ENCODE measurements at places on chromosomes 3 and 15.

DNA sequence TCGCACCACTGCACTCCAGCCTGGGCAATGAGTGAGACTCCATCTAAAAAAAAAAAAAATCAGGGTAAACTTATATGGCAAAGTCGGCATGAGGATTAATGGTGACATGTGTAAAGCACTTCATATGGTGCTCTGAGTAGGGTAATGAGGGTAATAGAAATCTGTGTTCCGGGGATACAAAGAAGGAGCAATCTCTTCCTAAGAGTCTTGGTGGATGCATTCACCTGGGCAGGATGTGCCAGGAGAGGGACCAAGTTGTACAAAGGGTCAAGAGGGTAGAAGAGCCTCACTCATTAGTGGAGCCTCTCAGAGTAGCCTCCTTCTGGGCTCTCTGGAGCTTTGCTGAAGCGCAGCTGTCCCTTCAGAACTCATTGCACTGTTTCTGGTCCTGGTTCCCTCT, 9.3 kb upstream of the CX3CR1 start:
- no peak for DNase-seq

DNA sequence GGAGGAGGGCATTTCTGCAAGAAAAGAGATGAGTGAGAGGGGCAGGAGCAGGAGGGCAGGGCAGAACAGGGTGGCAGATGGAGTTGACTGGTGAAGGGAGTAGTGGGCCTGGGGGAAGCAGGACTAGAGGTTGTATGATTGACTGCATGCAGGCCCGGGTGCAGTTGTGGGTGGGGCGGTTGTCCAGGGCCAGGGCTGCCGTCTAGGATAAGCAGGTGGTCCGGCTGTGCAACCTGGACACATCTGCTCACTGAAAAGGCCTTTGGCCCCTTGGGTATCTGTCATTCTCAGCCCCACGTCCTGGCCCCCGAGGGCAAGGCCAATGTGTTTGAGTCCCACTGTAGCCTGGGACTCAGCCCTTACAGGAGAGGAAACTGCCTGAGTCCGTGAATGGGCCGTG, 25.4 kb downstream of the ALS2CL start:
- DNase-seq, result no peak

DNA sequence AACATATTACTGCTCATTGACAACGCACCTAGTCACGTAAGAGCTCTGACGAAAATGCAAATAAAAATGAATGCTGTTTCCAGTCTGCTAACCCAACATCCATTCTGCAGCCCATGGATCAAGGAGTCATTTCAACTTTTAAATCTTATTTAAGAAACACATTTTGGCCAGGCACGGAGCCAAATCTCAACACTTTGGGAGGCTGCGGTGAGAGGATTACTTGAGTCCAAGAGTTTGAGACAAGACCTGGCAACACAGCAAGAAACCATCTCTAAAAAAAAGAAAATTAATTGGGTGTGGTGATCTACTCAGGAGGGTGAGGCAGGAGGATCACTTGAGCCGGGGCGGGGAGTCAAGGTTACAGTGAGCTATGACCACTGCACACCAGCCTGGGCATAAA, 22.4 kb upstream of the TM4SF19 start:
- no peak for DNase-seq

DNA sequence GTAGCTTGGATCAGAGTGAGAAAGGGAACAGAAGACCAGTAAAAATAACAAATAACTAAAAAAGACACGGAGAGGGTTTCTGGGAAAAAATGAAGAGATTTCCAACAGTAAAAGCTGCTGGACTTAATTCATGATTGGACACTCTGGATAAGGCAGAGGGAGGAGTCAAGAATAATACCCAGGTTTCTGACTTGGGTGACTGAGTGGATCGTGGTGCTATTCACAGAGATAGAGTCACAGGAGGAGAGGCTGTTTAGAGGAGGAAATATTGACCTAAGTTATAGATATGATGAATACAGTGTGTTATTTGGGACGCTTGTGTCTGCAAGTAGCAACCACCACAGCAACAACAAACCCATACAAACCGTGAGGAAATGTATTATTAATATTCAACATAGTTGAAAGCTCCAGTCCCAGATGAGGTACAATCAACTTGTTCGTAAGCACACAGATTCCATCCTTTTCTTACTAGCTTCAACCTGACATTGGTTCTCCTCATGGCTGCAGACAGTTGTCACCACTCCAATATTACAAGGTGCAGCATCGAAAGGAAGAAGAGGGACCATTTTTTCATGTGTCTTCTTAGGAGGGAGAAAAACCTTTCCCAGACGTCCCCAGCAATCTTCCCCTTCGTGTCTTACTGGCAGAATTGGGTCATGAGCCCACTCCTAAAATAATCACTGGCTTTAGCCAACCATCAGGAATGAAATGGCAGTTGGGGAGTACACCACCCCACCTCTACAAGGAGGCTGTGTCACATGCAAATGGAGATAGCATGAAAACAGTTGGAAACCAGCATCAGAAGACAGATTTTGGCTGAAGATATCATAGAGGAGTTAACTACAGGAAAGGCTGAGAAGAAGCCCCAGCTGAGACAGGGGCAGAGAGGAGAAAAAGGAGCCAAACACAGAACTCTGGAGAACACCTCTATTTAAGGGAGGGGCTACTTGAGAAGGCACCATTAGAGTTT, 387.8 kb downstream of the SHQ1 start:
- DNase-seq, result no peak

DNA sequence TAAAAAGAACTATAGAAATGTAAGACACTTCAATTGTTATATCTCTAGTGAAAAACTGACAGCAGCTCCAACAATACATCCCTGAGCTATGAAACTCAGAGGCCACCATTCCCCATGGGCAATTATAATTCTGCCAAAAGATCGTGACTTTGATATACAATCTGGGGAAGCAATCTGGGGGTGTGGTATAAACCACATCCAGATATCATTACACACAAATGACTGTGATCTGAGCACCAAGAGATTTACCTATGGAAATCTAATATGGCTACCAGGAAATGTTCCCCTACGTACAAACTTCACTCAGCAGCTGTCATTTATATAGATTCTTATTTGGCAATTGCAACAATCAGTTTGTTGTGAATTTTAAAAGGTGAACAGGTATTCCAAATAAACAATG, 110.3 kb downstream of the FRMD5 start:
- no peak for DNase-seq

All from osteocyte (in vitro differentiated cells).